ENCODE measurements at places on chromosomes 2 and 18.

GRCh38 chr2:203401-203800 lies 60.4 kb downstream of the SH3YL1 start:
- no peak for DNase-seq

- DNase-seq: no peak
Measured at GRCh38 chr2:12120281-12121150, 374.1 kb downstream of the LPIN1 start.

GRCh38 chr2:8107621-8108378 lies 574.1 kb upstream of the ID2 start:
- DNase-seq: no peak

GRCh38 chr2:28356095-28356911 lies 36.4 kb upstream of the FOSL2 start:
- no peak for DNase-seq

GRCh38 chr2:120736202-120736623 lies 545 bp downstream of the GLI2 start:
- DNase-seq: no peak

All from effector memory CD4-positive, alpha-beta T cell (primary cell).